ENCODE measurements at places on chromosomes 3 and 15.

GRCh38 chr15:57881361-57881760 is 174.8 kb downstream of the POLR2M start:
- peak; percentile 70 for DNase-seq

DNA sequence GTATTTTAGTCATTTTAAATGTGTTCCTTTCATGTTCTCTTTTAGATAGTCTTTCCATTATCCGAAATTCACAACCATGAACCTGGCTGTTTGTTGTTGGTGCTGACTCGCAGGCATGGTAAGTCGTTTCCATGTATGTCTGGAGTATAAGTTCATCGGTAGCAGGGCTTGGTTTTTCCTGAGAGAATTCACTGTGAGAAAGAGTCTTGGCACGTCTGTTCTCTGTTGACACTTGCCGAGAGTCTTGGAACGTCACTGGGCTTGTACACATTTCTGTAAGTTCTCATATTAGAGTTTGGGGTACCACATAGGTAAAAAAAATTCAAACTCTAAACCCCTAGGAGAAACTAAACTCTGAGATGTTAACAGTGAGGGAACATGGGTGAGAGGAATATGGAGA is 29.4 kb upstream of the EIF4A2 start:
- DNase-seq = no peak

DNA sequence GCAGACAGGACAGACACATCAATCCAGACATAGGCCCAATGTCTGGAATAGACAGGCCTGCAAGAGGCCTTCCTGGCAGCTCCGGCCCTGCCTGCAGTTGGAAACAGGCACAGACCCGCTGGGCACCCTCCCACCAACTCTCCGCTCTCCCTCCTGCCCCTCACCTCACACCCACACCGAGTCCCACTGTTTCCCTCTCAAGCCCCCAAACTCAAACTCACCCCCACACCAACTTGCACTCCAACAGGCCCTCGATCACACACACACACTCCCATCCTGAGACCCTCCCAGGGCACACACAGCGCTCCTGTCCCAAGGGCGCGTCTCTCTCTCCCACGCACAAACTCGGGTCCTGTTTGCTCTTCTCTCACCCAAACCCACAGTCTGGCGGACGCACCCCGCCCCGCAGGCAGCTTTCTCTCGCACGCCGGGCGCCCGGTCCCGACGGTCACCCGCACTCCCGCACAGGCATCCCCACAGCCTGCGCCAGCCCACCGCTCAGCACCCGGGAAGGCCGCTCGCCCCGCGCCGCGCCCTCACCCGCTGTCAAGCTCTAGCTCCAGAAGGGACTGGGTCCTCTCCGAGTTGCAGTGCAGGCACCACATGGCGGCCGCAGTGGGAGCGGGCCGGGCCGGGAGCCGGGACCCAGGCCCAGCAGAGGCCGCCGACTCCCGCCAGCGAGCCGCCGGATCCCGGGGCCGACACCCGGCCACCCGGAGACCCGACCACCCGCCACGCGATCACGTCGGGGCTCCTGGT is 106.2 kb downstream of the IQSEC1 start:
- DNase-seq = peak; percentile 21

DNA sequence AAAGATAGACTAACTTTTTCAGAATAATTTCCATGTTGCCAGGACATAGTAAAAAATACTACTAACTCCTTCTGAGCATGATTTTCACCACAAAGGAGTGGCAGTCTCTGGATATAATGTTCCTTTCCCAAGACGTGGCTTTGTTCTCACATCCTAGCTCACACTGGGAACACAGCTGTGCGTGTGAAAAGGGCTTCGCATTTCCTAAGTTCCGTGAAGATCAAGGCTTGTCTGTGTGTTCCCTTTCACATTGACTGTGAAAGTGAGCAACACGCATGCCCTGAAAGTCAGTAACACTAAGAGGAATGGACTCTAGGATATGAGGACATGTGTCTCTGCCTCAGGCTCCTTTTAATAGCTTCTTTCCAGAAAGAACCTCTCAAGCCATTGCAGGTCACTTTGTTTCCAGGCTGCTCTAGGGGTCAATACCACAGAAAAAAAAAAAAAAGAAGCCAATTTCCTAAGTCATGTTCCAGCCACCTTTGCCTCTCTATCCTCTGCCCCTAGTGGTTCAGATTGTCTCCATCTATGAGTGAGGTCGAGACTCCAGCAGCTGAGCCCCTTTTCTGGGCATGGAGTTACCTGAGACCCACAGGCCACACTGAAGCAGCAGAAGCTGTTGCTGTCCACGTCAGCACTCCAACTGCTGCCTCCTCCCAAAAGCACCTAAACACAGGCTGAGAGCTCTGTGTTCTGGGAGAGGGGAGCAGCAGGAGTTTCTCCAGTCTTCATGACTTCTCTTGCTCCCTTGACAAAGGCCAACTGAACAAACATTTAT is 355.9 kb downstream of the RSL24D1 start:
- no peak for DNase-seq

DNA sequence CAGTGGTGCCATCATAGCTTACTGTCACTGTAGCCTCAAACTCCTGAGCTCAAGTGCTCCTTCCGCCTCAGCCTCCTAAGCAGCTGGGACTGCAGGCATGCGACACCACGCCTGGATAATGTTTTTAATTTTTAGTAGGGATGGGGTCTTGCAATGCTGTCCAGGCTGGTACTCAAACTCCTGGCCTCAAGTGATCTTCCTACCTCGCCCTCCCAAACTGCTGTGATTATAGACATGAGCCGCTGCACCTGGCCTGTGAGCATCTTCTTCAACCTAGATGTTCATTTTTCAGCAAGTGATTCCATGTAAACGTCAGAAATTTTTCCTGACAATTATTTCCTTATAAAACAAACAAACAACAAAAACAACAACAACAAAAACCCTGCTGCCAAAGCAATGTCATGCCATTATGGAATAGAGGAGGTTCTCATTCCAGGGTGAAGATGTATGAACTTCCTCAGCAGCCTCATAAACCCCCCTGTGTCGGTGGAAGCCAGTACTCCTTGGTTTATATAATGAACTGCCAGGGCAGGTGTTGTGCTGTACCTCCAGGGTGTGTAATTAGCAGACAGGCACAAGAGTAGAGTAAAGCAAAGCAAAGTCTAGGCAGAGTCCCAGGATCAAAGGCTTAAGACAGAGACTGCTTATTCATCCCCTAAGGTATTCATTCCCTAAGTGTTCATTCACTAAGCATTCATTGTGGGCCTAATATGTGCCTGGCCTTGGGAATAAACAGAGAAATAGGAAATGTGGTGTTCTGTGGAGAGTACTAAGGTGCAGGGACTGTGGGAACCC is 44.6 kb downstream of the NR2C2 start:
- DNase-seq = no peak

DNA sequence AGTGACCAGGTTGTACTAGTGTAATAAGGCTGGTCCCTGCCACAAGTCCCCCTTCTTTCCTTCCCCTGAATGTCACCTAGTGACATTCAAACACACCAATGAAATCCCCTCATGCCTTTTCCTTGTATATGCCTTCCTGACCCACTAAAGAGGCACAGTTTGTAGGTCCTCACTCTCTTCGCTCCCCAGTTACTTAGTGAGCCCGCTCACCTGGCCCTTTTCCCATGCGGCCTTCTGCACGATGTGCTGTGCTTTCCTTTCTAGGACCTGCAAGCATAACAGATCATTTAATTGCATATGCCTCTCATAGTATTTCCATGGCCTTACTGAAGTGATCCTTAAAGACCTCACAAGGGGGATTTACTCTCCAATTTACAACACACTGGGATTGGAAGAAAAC is 146.3 kb downstream of the THRB start:
- DNase-seq = no peak

DNA sequence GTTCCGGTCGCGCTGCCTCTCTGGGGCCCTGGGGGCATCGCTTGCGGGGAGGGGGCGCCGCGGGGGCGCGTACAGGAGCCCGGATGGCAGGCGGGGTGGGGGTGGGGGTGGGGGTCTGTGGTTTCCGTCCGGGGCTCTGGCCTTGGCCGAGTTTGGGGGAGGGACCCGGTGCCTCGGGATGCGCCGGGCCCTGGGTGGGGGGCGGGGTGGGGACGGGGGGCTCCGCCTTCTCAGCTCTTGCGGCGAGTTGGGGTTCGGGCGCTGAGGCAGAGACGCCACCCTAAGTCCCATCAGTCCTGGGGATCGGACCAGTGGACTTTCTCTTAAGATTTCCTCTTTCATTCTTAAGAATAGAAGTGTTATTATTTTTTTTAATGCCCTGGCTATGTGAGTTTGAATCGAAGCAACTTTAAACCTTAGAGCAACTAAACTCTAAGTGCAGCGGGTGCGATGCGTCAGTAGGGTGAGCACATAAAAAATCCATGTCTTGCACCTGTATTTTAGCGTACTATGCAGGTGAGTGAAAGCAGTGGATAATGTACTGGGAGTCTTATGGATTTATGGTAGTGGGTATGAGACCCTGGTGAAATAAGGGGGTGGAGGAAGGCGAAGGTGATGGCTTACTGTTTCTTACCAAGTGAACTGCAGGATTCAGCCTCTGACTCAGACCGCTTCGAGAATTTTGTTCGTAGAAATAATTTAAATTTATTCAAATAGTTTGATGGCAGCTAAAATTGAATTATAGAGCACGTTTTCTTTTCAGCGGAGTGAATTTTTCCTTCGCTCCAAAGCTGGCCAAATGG is 762 bp downstream of the CTNNB1 start:
- DNase-seq = peak; percentile 27

- no peak for DNase-seq
Measured at GRCh38 chr3:15108869-15109268, 9.9 kb upstream of the RBSN start.

- DNase-seq = peak; percentile 57
Measured at GRCh38 chr3:126753191-126754160, 49.4 kb downstream of the CHCHD6 start.

GRCh38 chr3:24538891-24539290 is 44.2 kb upstream of the THRB start:
- DNase-seq = no peak

DNA sequence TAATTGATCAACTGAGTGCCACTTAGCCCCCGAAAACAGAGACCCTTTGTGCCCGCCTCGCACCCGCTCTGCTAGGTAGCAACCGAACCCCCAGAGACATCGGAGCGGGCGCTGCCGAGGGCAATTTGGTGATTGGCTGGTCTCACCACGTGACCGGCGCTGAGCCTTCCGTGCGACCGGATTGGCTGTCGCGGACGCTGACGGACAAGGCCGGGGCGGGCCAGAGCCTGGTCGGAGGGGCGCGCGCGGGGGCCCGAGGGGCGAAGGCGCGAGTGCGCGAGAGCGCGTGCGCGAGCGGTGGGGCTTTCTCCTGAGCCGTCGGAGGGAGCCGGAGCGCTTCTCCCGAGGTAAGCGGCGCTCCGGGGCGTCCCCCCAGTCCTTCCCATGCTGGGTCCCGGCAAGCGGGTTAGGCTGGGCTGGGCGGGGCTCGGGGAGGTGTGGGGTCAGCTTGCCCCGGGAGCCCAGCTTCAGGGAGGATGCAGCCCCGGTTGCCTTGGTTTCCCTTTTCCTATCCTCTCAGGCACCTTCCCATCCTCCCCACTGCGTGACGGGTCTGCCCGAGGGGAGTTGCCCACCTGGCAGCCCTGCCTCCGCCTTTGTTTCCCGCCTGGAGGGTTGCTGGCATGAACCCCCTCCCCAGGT is at the start of gene TMEM108:
TSS of gene TMEM108 (plus strand) at position 303 of the 642 bp plus-strand sequence.
- peak; percentile 63 for DNase-seq

DNA sequence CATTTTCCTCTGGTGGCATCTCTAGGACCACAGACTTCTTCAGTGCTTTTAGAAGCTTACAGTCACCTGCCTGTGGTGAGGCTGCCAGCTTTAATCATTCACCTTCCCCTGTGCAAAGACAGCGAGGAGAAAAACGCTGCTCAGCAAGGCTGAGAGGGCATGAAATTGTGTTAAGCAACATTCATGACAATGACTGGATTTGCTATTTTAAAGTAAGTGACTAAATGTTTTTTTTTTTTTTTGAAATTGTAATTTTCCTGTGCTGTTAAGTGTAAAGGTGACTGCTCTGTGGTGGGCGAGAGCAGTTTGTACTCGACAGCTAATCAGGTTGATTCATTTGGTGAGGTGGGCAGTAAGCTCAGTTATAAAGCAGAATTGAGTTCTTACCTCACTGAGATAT is 240.4 kb downstream of the NSUN3 start:
- DNase-seq = no peak

GRCh38 chr3:62248734-62249483 is 124.4 kb downstream of the FEZF2 start:
- DNase-seq = no peak

DNA sequence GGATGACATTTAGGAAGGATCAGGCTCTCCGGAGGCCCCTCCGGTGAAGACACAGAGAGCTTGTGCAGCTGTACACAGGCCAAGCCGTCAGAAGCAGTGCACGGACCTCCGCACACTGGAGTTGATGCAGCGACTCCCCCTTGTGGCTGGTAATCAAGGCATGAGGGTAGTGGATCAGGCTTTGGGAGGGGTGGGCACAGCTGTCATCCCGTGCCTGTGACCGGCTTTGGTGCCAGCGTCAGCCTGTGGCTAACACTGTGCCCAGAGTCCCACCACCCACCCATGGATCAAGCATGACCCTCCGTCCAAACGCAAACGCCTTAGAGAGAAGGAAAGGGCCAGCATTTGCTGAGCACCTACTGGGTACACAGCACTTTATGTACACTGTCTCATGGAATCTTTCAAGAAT is 8.2 kb upstream of the GRIP2 start:
- DNase-seq = peak; percentile 45

- no peak for DNase-seq
Measured at GRCh38 chr3:37543666-37544065, 318.0 kb upstream of the CTDSPL start.

DNA sequence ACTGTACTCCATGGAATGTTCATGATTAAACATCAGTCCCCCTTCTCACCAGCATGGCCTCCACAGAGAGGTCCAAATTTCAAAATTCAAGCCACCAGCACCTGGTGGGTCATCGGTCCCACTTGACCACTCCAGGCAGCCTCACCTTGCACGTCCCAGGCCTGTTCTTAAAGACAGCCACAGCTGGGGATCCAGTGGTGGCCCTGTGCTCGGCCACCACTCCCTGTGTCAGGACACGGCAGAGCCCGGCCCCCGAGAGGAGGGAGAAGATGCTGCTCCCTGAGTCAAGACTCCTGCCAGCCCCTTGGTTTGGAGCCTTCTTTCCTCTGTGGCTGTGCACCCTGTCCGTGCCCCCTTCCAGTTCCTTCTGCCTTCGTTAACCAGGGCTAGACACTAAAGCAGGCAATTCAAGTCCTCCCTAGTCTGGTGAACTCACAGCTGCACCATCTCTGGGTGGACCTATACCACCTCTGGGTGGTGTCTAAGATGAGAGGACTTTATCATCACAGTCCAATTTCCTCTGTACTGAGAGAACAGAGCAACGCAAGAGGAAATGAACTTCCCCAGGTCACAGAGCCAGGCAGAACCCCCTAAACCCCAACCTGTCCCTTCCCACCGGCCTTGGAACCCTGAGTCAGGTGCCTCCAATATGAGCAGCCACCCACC is 97.1 kb downstream of the MEGF11 start:
- no peak for DNase-seq

- no peak for DNase-seq
Measured at GRCh38 chr3:192907784-192908183, 9.9 kb downstream of the MB21D2 start.

GRCh38 chr3:172591876-172592771 is 68.9 kb upstream of the TNFSF10 start:
- DNase-seq = no peak

DNA sequence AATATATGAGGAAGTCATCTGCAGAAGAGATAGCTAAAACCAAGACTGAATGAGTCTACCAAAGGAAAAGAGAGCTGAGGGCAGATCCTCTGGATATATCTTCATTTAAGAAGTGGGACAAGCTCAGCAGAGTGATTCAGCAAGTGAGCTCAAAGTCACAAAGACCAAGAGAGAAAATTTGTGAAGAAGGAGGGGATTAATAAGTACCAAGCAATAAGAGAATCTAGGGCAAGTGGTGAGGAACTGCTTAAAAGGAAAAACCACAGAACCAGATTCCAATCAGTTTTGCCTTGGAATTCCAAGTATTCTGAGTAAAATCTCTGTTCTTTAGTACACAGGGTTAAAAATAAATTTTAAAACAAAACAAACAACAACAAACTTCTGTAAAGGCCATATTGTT is 3.6 kb downstream of the EHHADH start:
- DNase-seq = peak; percentile 36

All from fibroblast of skin of right quadriceps (primary cell).